ENCODE measurements at places on chromosomes 11 and 22.

GRCh38 chr22:19019679-19020032, 83.6 kb upstream of the PRODH start:
- DNase-seq, result no peak

DNA sequence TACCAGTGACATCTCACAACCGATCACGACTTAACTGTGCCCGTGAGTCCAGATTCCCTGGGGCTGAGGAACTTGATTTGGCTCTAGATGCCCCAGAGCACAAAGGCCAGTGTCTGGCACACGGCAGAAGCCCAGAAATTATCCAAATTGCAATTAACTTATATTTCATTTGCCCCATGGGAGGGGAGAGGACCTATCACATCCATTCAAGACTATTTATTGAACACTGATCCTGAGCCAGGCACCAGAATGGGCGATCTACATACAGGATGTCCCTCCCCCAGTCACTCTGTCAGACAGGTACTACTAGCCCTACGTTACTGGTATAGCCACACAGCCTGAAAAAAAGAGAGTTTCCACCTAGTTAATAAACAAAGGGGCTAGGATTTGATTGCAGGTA, 5.1 kb downstream of the DNAL4 start:
- DNase-seq, result no peak

DNA sequence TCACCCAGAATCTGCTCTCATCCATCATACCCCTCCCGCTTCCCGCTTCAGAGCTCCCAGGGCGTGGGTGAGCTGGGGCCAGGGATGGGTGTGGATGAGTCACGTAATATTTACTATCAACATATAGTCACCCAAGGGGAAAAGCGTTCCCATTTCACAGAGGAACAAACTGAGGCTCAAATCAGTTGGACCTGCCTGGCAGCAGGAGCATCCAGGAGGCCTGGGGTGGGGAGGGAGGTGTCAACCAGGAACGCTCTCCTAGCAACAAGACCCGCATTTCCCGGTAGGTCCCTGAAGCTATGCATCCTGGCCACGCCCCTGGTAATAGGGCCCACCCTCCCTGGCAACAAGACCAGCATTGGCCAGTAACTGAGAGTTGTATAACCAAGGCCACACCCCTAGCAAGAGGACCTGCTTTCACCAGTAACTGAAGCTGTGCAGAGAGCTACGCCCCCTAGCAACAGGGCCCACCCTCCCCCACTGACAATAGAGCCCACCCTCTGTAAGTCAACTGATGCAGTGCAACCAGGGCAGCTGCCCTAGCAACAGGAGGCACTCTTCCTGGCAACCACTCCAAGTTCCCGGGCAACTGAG, 32.7 kb upstream of the TXNRD2 start:
- DNase-seq, result peak; percentile 62

- DNase-seq, result no peak
Measured at GRCh38 chr22:28822930-28823551, 22.7 kb upstream of the XBP1 start.

GRCh38 chr22:49753276-49753890, 74.3 kb downstream of the BRD1 start:
- no peak for DNase-seq

GRCh38 chr11:57938351-57938750, 85.3 kb upstream of the OR9Q1 start:
- no peak for DNase-seq

DNA sequence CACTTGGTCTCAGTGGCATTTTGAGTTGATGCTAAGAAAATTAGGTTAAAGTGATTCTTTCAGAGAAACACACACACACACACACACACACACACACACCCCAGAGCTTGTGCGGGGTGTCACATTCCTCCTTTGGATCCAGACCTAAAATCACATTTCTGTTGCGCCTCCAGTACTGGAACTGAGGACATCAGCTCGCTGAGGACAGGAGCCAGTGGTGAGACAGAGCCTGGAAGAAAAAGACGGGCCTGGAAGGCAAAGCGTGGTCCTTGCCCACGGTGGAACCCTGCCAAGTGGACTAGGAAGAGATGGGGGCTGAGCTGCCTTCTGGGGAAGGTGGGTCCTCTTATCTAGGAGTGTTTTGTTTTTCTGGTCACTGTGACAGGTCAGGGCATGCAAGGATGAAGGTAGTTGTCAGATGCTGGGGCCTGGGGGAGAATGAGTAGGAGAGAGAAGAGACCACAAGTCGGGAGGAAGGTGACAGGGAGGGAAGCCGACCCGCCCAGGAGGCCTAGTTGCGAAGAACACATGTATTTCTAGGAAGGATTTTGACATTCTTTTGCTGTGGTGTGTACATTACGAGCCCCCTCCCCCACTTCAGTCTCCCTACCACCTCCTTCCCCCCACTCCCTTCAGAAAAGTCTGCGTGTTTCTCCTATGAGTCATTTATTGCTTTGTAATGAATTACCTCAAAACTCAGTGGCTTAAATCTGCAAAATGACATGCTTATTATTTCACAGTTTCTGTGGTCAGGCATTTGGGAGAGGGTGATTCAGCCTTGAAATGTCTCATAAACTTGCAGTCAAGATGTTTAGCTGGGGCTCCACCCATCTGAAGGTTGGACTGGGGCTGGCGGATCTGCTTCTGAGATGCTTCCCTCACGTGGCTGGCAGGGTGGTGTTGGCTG, 4.8 kb upstream of the ELFN2 start:
- no peak for DNase-seq

DNA sequence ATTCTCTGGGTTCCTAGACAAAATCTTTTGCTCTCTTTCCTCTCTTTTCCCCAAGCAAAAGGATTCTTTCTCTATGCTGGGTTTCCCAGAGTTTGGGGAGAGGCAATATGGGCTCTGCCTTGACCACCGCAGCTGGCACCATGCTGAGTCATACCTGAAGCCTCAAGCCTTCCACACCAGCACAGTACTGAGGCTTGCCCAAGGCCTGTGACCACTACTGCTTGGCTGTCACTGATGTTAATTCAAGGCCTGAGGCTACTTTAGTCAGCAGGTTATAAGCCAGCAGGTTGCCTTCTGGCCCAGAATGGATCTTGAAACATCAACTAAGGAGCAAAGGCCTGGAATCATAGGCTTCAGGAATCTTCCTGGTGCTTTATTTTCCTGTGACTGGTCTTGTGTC, 185.3 kb downstream of the DYNC2H1 start:
- DNase-seq, result no peak

- no peak for DNase-seq
Measured at GRCh38 chr11:58292017-58292416, 24.0 kb upstream of the OR10W1 start.

GRCh38 chr11:68610452-68611116, 73.8 kb upstream of the GAL start:
- DNase-seq, result no peak

DNA sequence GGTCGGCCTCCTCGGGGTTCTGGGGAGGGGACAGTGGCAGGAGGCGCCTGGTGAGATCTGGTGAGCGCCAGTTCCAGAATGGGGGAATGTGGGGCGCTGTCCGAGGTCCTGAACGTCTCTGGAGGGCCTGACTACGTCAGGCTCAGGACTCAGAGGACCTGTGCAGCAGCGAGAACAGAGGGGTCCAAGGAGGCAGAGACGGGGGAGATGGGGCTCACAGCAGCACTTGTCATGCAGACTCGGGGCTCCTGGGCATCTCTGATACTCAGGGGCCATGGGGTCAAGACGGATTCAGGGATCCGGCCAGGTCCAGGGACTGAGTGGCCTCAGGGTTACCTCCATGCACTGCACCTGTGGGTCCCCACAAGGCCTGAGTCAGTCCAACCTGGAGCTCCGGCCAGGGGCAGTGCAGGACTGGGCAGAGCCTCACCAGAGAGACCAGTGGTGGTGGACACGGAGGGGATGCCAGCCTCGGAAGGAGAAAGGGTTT, 92.2 kb downstream of the BRD1 start:
- no peak for DNase-seq

DNA sequence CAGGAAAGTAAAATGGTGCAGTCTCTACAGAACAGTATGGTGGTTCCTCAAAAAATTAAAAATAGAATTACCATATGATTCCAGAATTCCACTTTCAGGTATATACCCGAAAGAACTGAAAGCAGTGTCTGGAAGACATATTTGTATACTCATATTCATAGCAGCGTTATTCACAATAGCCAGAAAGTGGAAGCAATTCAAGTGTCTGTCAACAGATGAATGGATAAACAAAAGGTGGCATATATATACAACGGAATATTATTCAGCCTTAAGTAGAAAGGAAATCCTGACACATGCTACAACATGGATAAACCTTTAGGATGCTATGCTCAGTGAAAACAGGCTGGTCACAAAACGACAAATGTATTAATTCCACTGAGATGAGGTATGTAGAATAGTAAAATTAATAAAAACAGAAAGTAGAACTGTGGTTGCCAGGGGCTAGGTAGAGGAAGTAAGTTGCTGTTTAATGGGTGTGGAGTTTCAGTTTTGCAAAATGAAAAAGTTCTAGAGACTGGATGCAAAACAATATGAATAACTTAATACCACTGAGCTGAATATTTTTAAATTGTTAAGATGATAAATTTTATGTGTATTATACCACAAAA, 14.5 kb downstream of the SAA1 start:
- DNase-seq, result no peak

- no peak for DNase-seq
Measured at GRCh38 chr11:75862437-75862836, 47.4 kb downstream of the UVRAG start.

DNA sequence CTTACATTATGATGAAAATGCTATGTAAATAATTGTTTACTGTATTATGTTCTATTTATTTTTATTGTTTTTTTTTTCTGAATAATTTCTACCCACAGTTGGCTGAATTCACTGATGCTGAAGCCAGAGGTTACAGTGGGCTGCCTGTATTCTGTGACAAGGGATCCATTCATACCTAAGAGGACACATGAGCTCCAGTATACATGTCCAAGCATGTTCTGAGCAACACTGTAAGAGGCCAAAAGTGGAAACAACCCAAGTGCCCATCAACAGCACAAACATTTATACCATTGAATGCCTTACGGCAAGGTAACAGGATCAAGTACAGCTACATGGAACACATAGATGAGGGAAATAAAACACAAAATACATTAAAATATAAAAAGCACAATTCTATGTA, 1.4 kb upstream of the SRSF8 start:
- DNase-seq, result no peak

DNA sequence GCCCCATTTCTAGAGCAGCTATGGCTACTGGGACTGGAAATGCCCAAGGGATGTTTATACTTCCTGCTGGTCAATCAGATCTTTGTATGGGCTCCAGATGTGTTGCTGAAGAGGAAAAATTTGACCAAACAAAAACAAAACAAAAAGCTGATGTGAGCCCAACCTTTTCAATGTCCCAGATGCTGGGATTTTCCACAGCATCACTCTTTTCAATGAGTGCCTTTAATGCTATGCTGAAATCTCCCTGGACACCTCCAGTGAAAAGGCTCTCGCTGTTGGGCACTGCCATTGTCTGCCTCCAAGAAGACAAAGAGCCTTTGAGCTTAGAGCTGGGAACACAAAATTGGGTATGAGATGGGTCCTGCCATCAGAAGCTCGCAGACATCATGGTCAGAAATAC, 671.9 kb downstream of the NTM start:
- no peak for DNase-seq

DNA sequence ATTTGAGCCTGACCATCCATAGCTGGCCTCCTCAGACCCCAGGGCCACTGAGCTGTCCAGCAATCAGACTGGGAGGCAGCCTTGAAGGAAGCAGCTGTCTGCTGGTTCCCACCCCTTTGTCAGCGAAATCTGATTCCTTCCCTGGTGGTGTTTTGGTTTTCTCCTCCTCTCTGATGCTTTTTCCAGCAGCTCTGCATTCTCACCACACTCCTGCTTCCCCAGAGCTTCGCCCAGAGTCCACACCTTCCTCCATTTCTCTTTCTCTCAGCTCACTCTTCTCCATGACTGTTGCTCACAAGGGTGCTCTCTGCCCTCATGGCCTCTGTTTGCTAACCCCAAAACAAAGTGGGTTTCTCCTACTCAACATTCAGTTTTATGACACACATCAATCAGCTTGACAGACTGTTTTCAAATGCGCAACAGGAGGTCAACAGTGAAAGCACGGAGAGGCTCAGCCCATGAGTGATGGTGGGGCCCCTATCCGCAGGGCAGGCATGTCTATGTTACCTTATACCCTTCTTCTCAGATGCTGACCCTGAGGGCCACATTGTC, 130.6 kb upstream of the MTNR1B start:
- no peak for DNase-seq

- DNase-seq, result no peak
Measured at GRCh38 chr11:134346101-134346975, 14.6 kb downstream of the GLB1L2 start.

- DNase-seq, result no peak
Measured at GRCh38 chr22:32325811-32326237, 31.8 kb upstream of the RFPL3 start.

- DNase-seq, result no peak
Measured at GRCh38 chr11:115919341-115920091, 415.3 kb upstream of the CADM1 start.

GRCh38 chr22:47369020-47369419, 606.6 kb downstream of the TBC1D22A start:
- DNase-seq, result no peak

DNA sequence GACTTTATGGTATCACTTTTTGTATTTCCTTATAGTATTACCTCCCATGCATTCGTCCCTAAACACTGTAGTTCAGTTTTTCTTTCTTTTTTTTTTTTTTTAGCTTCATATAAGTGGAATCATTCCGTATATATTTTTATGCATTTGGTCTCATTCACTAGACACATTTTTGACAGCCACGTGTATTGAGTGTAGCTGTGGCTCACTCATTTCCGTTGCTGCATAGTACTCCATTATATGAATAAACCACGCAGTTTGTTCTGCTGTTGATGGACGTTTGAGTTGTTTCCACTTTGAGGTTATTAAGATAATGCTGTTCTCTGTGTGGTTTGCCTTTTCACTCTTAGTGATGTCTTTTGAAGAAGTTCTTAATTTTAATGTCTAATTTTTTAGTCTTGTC, 8.4 kb downstream of the APLP2 start:
- DNase-seq, result no peak

DNA sequence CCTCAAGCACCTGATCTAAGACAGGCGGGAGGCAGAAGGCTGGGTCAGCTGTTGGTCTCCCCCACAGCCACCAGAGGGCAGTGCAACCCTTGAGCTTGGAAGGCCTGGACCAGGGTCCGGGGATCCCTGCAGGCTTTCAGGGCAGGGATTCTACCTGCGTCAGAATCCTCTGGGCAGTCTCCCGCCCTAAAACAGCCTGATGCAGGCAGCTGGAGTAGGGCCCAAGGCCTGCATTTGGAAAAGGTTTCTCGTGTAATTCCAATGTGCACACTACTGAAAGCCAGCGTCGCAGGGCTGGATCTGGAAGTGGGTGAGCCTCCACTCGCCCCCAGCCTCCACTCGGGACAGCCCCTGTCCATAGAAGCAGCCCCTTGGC, 31.8 kb downstream of the BID start:
- DNase-seq, result peak; percentile 6

GRCh38 chr11:39965701-39966100, 1493.8 kb downstream of the LRRC4C start:
- no peak for DNase-seq

GRCh38 chr11:76790251-76790650, 7.1 kb downstream of the TSKU start:
- no peak for DNase-seq

GRCh38 chr22:43999378-43999777, 24.7 kb upstream of the PARVB start:
- DNase-seq, result no peak

Measured in substantia nigra (tissue), 51 donors.